Brain pericyte (primary cell): ENCODE measurements at places on chromosomes 7 and 10.

- DNase-seq = no peak
Observed at GRCh38 chr7:118372530-118372929, 148.0 kb downstream of the ANKRD7 start.

DNA sequence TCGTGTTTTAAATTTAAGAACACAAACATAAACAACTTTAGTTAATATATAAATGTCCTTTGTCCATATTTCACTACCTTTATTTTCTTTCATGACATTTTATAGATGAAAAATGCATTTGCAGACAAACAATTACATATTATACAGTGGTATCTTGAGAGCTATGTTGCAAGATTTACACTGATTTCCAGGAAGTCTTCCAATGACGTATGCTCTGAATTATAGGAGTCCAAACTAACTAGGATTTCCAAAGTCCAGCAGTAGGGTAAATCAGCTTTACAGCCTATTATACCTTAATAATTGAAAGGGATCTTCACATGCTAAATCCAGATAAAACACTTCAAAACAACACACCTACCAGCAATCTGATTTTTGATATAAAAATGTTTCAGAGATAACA, 69.4 kb downstream of the HYCC1 start:
- no peak for DNase-seq

- no peak for DNase-seq
Observed at GRCh38 chr10:85916286-85916685, 450.3 kb downstream of the GRID1 start.

DNA sequence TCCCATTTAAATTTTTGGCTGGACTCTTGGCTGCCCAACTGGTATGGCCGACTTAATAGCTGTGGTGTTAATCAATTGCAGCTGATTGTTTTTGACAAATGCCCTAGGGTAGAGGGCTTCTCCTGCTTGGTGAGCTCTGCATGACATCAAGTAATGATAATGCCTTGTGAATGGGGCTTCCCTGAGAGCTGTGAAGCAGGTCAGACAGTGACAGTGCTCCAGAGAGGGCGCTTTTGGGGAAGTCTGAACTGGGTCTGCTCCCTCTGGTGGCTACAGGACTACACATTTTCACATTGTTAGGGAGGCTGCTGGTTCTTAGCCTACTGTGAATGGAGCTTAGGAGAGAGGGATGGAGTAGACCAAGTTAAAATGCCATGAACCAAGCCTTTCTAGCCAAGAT, 98.8 kb downstream of the SDK1 start:
- no peak for DNase-seq

DNA sequence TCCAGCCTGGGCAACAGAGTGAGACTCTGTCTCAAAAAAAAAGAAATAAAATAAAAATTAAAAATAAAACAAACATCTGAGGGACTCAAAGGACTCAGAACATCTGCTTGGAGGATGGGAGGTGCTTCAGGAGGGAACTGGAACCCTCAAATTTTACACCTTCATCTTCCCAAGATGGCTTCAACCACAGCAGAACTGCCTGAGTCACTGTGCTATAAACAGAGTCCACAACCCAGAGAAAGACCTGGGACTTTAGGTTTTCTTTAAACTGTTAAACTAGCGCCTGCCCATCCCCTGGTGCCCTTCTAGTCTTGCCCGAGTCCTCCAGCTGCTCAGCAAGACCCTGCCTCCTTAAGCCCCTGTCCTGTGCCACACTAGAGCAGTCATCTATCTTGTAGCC, 40.8 kb downstream of the RGS10 start:
- no peak for DNase-seq

DNA sequence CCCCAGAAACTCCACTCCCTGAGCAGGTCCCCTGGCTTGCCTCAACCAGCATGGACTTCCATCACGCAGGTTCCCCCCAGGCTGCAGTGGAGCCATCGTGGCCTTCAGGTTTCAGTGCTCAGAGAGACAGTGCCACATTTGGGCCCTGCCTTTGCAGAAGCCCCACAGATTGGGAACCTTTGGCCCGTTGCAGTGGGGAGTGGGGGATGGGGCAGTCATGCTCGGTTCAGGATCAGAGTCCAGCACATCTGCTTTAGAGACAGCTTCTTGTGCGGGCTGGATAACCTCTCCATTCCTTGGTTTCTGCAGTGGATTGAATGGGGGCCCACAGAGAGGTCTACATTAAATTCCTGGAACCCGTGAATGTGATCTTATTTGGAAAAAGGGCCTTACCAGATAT, 183.9 kb downstream of the EBF3 start:
- no peak for DNase-seq

- DNase-seq = no peak
Observed at GRCh38 chr10:33087152-33087551, 129.1 kb upstream of the ITGB1 start.

GRCh38 chr10:84204122-84204521, 9.8 kb downstream of the CDHR1 start:
- no peak for DNase-seq

GRCh38 chr7:38716397-38716796, 85.2 kb upstream of the AMPH start:
- no peak for DNase-seq
